ENCODE measurements at places on chromosomes 16 and 17.

- DNase-seq: peak; percentile 8
These were observed 89.5 kb downstream of the MARF1 start for GRCh38 chr16:15553313-15554088.

DNA sequence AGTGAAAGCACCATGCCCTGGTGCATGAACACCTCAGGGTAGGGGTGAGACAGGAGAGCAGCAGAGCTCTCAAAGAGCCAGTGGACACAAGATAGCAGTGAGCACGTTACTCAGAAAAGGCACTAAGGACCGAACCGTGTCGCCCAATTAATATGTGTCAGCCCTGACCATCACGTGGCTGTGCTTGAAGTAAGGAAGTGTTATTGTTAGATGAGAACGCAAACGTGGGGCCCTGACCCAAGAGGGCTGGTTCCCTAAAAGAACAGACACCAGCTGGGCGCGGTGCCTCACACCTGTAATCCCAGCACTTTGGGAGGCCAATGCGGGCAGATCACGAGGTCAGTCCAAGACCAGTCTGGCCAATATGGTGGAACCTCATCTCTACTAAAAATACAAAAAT lies 16.3 kb downstream of the AXIN1 start:
- DNase-seq: no peak

DNA sequence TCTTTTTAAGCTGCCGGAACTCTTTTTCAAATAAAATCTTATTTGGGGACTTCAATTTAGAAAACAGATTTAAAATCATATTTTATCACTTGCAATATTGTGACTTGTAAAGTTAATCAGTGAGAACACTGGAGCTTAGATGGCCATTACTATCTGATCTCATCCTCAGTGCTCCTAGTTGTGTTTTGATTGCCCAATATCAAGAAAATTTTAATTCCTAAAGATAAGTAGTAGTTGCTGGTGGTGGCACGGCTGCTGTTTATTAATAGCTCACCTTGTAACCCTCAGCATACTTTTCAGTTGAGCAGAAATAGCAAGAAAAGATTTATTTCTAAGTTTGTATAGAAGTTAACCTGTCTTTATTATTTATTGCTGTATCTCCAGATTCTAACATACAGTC lies 124.0 kb downstream of the NLK start:
- no peak for DNase-seq

GRCh38 chr16:23382279-23382678 lies 70.7 kb downstream of the COG7 start:
- no peak for DNase-seq

GRCh38 chr16:87252269-87252970 lies 64.8 kb downstream of the C16orf95 start:
- DNase-seq: peak; percentile 37

GRCh38 chr17:15912416-15912955 lies 32.4 kb upstream of the ADORA2B start:
- no peak for DNase-seq

- DNase-seq: no peak
These were observed 2.9 kb downstream of the PYCR1 start for GRCh38 chr17:81934098-81934757.

GRCh38 chr17:75398279-75398678 lies 7.2 kb downstream of the GRB2 start:
- no peak for DNase-seq

DNA sequence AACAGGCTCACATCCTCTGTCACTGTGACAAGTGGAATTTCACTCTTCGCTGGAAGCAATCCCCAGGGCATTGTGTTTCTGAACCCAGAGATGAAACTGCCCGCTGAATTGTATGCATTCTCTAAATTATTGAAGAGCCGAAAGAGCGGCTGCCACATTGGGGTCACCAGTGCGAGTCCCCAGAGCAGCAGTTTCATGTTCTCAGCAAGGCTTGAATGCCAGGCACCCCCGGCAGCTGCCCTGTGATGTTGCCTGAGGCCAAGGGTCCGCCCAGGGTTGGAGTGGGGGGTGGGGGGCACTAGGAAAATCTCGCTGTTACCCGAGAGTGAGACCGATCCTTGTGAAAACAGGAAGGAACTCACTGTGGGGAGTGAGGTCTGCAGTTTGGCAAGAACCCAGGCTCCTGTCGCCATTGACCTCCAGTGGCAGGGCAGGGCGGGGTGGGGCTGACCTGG lies 20.7 kb upstream of the BCAR1 start:
- no peak for DNase-seq

- DNase-seq: no peak
These were observed 405 bp upstream of the CBLN1 start for GRCh38 chr16:49281843-49282642.

DNA sequence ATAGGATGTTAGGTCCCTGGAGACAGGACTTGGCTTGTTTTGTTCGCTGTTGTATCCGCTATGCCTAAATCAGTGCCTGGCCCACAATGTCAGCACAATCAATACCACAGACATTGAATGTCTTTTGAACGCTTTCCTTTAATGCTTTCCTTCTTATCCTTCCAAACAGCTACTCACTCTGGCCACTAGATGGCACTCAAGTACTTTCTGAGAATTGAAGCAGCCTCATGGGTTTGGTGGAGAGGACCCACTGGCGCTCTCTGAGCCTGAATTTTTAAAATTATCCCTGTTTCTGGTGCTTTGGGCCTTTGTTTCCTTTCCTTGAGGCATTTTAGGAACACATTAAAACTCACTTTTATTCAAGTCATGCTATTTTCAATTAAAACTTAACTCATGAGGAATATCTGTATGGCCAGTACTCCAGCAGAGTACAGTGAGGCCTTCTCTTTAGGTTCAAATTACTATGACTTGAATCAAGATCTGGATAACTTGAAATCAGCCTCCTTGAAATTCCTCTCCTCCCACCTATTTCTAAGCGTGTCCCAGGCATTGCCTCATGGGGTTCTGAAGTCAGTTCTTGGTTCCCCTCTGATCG lies 3.2 kb upstream of the NLRP1 start:
- peak; percentile 82 for DNase-seq

DNA sequence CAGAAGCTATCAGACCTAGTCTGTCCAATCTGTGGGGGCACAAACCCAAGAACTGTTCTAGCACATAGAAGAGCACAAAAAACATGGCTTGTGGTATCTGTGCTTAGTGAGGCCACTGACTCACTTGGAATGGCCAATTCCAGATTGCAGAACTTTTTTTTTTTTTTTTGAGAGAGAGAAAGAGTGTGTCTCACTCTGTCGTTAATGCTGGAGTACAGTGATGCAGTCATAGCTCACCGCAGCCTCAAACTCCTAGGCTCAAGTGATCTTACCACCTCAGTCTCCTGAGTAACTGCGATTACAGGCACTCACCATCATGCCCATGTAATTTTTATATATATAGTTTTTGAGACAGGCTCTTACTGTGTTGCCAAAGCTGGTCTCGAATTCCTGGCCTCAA lies 77.2 kb upstream of the CLEC3A start:
- no peak for DNase-seq

- DNase-seq: no peak
These were observed 97.6 kb upstream of the DNAH17 start for GRCh38 chr17:78674595-78675315.

- DNase-seq: peak; percentile 43
These were observed 24.2 kb downstream of the MYO18A start for GRCh38 chr17:29155966-29156338.

GRCh38 chr17:28532050-28532960 lies 20.1 kb downstream of the UNC119 start:
- no peak for DNase-seq

DNA sequence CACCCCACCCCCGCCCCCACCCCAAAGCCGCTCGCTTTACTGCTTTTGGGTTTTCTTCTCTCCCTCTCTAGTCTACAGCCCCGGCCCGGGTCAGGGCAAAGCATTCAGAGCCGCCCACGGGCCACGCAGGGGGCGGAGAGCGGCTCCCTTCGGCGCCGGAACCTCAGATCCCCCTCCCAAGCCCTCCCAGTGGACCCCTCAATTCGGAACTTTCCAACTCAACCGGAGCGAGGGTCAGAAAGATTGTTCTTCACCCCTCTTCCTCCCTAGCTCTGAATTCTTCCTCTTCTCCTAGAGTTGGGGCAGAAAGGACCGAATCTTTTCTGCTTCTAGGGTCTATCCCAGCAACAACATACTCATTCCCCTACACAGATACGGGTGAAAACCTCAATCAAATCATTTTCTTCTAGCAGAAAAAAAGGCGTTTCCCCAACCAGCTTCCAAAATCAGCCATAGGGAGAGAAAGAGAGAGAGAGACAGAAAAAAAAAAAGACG lies 1.0 kb downstream of the HOXB2 start:
- DNase-seq: no peak

DNA sequence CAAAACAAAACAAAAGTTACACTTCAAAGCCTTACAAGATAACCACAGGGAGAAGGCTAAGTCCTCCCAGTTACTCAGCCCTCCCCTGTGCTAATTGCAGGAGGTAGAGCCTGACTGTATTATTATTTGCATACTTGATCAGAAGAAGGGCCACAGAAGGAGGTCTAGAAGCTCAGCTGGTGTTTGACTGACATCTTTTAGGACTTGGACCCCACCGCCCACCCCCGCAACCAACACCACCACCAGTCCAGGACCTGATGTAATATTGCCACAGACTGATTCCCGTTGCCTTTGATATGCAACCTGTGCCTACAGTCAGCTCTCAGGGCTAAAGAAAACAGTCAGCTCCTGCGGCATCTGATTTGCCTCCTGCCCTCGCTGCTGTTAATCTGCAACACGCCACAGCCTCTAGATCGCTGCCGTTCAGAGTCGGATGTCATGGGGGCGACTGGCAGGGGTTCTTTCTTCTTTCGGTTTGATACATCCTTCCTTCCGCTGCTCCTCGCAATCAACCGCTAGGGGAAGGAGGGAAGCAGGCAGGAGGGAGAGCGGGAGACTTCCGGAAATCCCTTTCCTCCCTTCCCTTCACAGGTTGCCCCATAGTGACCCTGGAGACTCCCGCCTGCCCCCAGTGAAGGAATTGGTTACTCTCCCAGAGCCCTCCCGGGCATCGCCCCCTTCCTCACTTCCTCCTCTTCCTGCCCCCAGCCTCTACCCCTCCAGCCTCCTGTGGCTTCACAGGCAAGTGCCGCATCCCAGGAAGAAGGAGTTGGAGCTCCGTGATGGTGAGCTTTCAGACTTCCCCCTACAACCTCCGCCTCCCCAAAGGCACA lies 90.5 kb upstream of the SOX9 start:
- peak; percentile 87 for DNase-seq

DNA sequence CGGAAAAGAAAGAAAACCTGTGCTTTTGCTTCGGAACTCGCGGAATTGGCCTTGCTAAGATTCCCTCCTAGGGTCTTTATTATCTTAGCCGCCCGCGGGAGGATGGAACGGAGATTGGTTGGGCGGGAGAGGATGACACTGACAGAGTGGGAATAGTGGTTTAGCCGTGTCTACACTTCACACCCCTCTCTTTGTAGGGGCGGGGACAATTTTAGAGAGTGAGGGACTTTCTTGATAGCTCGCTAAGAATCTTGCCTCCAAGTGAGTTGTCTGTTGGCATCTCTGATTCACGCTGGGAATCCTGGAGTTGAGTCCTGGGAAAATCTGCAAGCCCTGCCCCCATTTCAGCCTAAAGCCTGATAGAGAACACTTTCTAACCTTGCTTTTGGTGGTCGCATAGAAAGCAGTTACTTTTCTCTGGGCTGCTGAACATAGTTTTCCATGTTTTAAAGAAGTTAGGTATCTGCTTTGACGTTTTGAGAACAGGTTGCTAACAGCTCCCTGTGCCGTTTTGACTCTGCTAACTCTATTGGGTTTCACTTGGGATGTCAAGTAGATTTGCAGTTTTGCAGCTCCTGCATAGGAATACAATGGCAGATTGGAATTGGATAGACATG lies 697 bp downstream of the NOL11 start:
- peak; percentile 84 for DNase-seq

GRCh38 chr17:65503557-65503956 lies 57.9 kb downstream of the AXIN2 start:
- DNase-seq: no peak

- no peak for DNase-seq
These were observed 5.2 kb upstream of the PLLP start for GRCh38 chr16:57289391-57290257.

DNA sequence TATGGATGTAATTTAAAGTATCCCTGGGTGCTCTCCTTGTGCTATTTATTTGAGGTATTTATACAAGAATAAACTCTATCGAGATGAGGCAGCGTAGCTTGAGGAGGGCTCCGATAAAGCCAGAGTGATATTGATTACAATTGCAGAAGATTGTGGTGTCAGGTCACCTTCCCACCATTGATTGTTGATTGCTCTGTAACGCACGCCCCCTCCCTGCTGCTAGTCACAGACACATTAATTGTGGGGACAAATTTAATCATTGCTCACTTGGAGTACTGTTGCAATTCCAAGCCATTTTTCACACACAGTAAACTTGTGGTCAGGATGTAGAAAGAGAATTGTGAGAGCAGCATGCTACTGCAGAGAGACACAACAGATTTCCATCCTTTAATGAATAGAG lies 75.4 kb downstream of the IRX3 start:
- DNase-seq: no peak

DNA sequence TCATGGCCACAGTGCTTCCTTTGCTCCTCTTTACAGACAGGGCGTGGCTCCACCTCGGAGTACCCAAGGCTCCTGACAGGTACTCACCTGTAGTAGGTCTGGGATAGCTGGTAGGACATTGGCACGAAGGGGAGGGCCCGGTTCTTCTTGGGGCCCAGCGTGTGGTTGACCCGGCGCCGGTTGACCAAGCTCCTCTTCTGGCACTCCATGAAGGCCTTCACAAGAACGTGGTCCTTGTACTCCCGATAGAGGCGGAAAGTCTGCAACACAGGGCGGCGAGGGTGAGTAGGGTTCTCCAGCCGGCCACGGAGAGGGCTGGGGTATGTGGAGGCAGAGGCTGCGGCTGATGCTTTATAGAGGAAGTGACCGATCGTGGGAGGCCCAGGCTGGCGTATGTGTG lies 69.7 kb downstream of the IL21R start:
- no peak for DNase-seq

- DNase-seq: no peak
These were observed 29.4 kb downstream of the CHD9 start for GRCh38 chr16:53084141-53084541.

DNA sequence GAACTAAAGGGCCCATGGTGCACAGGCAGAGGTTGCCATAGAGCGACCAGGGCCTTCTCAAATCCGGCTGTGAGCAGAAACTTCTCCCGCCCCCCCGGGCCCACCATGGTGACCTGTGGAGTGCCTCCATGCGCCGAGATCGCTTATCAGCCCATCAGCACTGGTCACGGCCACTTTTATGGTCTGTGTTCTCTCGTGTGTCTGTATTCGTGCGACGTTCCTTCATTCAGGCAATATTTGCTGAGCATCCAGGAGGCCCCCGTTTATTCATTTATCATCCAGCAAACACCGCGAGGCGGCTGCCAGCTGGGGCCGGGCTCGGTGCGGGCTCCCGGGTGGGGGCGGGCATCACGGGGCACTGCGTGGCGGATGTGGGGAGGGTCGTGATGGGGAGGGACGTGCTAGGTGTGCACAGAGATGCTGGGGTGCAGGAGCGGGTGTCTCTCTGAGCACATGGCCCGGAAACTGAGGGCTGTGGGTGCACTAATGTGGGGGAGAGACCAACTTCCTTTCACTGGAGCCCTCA lies 88.0 kb upstream of the CBX4 start:
- DNase-seq: no peak
